ENCODE measurements at places on chromosomes 7 and 10.

GRCh38 chr7:89988074-89988473 is 166.2 kb upstream of the STEAP1 start:
- no peak for DNase-seq

DNA sequence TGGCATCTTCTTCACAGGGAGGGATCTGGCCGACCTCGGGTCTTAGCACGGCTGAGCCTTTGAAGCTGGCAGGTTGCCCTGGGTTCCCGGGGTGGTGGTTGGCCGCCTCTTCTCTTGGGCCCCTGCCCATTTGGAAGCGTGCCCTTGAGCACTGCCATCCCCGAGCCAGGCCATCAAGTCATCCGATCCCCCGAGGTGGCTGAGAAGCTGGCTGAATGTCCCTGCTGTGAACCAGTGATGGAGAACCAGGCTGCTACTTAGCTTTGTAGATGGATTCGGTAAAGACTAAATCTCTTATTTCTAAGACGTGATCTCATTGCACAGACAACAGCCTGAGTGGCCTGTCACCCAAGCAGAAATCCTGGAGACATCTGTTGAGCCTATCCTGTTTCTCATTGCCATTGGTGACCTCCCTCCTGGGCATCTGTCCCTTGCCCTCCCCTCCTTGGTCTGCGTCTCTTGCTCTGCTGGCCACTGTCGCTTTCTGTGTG is 74.3 kb downstream of the GRK5 start:
- no peak for DNase-seq

DNA sequence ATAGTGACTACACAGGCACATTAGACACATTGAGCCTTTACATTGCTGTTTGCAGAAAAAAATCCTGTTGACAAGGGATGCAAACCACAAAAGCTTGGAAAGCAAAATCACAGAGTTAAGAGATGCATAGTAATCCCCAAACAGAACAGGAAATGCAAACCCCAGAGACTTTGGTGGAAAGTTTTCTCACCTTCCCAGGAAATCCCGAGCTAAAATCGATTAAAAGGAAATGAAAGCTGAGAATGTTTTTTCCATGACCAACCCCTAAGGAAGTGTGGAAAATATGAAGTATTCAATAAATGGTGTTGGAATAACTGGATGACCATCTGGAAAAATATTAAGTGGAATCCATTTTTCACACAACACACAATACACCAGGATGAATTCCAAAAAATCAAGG is 598.7 kb downstream of the GRID1 start:
- DNase-seq: no peak

DNA sequence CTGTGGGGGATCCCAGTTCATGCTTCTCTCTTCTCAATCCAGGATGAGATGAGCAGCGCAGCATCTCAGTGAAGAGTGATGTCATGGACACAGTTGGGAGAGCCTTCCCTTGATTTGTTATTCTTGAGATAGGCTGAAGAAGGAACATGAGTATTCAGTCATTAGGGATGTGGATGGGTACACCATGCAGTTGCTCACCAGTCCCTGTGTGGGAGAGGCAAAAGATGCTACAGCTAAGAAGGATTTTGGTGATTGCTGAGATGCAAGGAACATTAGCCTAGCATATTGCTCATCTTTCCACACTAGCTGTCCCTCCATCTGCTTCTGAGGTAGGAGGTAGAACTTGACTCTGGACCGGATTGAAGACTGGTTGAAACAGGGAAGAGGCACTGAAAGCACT is 179.6 kb downstream of the GALNT17 start:
- no peak for DNase-seq

GRCh38 chr10:18222866-18223265 is 82.6 kb downstream of the CACNB2 start:
- DNase-seq: no peak

DNA sequence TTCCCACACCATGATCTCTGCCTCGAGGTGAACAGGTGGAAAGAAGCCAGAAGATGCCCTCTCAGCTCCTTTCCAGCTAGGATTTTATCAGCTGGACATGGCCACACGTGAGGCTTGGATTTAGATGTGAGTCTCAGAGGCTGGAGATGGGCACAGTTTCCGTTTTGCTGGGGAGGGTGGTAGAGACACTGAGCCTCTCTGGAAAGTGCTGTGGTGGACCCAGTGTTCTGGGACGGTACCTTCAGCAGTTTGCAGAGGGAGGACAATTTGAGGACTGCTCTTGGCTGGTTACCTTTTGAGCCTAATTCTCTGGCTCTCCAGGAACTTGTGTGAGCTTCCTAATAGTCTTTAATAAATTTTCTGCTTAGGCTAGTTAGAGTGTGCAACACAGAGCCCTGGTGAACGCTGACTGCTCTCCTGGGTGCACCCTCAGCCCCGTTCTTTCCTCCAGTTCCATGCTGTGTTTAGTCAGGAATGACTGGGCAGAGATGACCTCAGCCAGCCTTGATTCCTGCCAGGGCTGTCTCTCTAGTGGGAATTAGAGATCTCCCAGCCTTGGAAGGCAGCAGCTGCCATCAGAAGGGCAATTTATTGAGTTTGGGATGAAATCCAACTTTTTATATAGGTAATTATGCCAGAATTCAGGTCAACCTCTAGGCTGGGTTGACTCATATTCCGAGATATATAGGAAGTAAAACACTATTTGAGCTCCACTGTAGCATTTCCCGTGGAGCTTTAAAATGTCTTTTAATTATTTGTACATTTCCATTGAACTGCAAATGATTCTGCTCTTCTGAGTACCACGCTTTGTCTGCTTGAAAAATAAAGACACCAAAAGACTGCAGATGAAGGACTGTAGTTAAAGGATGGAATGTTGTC is 103.9 kb downstream of the GATA3 start:
- no peak for DNase-seq

- no peak for DNase-seq
Measured at GRCh38 chr10:110263164-110263563, 41.6 kb downstream of the SMNDC1 start.

- DNase-seq: no peak
Measured at GRCh38 chr7:95520136-95520535, 34.4 kb downstream of the ASB4 start.

GRCh38 chr7:18320422-18320821 is 175.1 kb upstream of the HDAC9 start:
- no peak for DNase-seq

- no peak for DNase-seq
Measured at GRCh38 chr7:155222573-155222972, 75.1 kb upstream of the INSIG1 start.

DNA sequence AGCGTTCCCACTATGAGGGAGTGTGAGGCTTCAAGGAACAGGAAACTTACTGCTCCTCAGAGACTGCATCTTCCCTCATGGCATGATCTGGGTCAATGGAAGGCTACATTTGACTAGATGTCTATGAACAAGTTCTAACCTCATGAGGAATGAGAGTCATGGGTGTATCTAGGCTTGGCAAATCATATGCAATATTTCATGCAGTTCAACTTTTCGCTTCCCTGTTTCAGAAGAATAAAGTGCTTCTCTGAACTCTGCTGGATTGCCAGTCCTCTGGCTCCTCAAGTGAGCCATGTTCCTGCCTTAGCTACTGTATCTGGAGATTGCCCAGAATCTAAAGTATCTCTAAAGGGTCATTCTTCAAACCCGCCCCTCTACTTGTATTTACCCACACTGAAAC is 54.3 kb upstream of the SEMA3A start:
- no peak for DNase-seq

DNA sequence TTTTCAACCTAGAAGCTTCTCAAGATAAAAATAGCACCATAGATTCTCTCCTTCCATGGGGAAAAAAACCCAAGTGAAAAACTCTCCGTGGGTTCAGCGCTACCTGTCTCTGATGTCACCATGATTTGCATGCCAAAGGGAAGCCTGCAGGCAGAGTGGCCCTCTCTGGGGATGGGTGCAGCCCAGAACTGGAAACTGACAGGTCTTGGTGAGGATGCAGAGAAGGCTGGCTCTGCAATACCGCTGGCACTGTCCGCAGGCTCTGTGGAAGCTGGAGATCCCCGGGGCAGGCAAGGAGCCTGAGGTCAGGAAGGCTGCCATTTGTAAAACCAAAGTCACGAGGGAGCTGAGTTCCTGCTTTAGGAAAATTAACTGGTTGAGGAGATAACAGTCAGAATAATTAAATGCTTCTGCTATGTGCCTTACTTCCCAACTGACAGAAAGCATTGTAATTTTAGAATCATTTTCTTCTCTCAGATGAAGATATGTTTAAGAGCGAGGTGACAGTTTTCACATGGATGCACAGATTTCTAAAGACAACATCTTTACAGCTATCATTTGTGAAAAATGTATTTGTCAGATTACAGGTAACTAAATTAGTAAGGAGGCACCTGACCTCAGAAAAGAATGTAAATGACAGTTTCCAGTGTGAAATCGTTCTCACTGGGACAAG is 731.5 kb upstream of the FZD8 start:
- DNase-seq: no peak

DNA sequence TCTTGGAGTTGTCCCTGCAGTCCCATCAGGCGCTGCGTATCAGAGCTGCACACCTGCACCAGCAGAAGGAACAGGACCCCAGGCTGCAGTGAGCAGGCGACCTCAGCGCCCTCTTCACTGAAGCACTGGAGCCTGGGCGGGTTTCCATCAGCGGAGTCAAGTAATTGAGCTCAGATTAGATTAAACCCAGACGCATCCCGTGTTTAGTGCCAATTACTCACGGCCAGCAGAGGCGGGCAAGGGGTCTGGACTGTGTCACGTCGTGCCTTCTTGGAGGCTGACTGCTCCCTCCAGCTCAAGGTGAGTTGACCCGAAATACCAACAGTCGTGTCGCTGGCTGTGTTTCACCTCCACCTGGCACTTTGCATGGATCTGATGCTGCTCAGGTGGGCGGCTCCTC is 123.6 kb downstream of the CXCL12 start:
- DNase-seq: no peak

- no peak for DNase-seq
Measured at GRCh38 chr10:1253523-1254353, 197.6 kb downstream of the WDR37 start.

DNA sequence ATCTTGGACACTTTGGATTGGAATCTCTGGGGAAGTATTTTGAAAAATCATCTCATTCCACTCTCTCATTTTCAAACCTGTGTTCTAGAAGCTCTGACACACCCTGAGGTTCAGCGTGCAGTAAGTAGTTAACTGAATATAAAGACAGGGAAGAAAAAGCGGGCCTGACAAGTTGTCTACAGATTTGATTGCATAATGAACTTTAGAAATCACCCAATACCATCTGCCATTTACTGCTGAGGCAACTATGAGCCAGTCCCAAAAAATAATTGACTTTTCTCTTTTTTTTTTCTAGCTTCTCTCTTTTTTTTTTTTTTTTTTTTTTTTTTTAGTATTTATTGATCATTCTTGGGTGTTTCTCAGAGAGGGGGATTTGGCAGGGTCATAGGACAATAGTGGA is 29.5 kb downstream of the CDC123 start:
- no peak for DNase-seq

Measured in neuronal stem cell (in vitro differentiated cells).